ENCODE measurements at places on chromosomes 3 and 15.

GRCh38 chr3:195195321-195196209, 75.4 kb downstream of the XXYLT1 start:
- DNase-seq, result peak; percentile 94

DNA sequence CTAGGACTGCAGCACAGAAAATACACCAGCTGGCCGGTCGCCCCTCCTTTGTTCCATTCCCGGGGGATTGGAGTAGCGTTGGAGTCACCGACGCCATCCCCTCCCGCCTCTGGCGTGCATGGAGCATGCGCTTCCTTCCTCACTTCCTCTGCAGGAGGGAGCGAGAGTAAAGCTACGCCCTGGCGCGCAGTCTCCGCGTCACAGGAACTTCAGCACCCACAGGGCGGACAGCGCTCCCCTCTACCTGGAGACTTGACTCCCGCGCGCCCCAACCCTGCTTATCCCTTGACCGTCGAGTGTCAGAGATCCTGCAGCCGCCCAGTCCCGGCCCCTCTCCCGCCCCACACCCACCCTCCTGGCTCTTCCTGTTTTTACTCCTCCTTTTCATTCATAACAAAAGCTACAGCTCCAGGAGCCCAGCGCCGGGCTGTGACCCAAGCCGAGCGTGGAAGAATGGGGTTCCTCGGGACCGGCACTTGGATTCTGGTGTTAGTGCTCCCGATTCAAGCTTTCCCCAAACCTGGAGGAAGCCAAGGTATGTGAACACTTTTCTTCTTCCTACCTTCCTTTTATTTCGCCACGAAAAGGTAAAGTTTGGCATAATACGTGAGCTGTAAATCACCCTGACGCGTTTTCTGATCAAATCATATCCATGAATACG, at the start of gene SCG3:
SCG3 (plus strand) TSS at position 201 of the 661 bp plus-strand sequence; CDS start at position 454, 253 bp downstream.
- peak; percentile 87 for DNase-seq

- DNase-seq, result no peak
Measured at GRCh38 chr15:67943475-67943874, 103.6 kb upstream of the RNU6-1 start.

GRCh38 chr3:167733961-167734497, 663 bp downstream of the PDCD10 start:
- DNase-seq, result peak; percentile 47

DNA sequence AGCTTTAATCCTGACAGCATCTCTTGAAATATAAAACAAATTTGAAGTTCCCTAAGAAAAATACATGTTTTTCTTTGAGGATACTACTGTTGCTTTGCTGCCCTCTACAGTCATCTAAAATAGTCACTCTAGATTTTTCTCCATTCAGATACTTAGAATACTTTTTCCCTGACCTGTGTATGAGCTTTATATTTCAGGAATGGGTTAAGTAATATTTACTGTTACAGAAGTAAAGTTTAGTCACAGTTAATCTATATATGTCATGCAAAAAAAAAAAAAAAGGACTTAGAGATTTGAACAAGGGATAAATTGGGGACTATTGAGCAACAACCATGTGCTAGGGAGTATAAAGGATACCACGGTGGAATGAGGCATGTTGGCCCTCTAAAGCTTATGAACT, 8.8 kb downstream of the NECTIN3 start:
- peak; percentile 11 for DNase-seq

GRCh38 chr3:190596349-190597285, 82.7 kb downstream of the IL1RAP start:
- DNase-seq, result no peak

DNA sequence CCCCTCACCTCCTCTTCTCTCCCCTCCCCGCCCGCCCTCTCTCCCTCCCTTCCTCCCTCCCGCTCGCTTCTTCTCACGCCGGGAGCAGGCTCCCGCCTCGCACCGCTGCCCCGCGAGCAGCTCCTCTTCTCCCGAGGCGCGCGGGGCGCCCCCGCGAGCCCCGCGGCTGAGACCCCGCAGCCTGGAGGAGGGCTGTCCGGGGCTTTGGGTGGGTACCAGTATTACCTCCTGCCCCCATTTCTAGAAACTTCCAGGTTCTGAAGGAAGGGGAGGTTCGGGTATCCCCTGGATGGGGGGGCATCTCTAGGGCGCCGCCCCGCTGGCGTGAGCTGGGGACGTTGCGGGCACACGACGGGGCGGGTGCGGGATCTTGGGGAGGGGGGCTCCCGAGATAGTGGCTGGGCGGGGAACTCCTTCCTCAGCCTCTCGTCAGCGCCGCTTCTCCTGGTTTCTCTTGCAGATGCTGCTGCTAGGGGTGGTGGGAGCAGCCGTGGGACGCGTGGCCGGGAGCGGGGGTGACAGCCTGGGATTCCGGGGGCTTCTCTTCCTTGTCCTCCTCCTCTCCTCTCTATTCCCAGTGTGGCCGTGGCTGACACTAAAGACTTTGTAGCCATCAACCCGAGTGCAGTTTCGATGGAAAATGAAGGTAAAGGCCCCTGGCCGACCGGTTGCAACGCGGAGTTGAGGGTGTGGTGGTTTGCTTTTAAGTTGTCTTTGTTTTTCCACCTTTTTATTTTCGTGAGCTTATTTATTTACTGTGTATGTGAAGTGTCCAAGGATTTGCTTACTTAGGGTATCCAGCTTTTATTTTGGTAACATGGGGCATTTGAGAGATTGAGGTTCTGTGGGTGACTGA, 474 bp downstream of the ATP2C1 start:
- DNase-seq, result peak; percentile 79

DNA sequence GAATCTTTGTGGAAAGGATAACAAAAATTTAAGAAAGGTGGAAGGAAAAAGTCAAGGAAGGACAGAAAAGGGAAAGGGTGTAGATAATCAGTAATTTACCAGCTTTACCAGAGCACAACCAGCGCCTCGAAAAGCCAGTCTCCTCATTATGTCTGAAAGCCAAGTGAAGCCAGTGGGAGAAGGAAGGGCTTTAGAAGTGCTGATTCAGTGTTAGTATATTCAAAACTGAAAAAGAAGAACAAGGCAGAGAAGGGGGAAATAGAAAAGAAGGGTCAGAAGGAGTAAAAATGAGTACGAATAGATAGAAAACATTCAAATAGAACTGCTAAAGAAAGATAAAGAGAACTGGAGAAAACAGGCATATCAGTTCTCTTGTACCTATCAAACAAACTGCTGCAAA, 4.1 kb downstream of the PBRM1 start:
- no peak for DNase-seq

DNA sequence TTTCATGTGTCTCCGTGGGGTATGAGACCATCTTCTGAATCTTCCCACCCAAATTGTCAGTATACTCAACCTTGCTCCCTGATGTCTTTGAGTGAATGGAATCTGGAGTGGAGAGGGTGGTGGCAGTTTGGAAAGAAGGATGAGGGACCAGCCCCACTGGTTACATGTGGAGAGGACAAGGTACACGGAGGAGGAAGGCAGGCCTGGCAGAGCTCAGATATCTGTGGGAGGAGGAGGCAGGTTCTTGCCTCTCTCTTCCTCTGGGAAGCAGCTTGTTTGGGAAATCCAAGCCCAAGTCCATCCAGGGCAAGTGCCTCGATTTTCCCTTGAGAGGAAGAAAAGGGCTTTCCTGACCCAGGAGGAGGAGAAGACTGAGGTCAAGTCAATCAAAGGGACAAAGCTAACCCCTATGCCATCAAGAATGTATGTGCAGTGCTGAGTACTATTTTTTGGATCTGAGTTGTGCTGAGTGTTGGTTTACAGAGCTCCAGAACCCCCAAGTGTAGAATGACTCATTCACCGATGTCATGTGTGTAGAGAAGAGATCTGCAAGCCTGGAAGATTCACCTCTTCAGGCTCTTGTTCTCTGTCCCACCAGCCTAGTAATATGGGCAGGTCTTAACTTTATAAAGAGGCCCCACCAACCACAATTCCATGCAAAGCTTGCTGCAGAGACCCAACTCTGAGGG, 19.8 kb upstream of the LOXL1 start:
- no peak for DNase-seq

DNA sequence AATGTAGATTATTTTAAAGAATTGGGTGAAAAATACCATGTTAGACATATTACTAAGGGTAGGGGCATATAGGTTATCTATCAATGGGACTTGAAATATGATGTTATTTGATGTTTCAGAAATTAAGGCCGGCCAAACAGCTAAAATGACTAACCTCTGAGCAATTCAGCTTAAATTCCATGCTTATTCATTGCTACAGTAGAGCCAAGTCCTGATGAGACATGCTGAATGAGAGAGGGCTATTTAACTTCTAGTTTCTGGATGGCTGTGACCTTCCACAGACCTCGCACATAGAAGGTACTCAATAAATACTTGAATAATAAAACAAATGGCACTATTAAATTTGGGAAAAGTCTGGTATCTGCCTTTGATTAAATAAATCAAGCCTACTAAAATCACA, 175.6 kb upstream of the WNT5A start:
- DNase-seq, result no peak

GRCh38 chr3:106323586-106323985, 454.8 kb upstream of the CBLB start:
- DNase-seq, result no peak

GRCh38 chr3:107045791-107046190, 331.4 kb upstream of the CCDC54 start:
- DNase-seq, result no peak

GRCh38 chr3:161413127-161413854, 42.0 kb upstream of the SPTSSB start:
- DNase-seq, result no peak

- no peak for DNase-seq
Measured at GRCh38 chr3:149816986-149817385, 4.0 kb downstream of the RNF13 start.

DNA sequence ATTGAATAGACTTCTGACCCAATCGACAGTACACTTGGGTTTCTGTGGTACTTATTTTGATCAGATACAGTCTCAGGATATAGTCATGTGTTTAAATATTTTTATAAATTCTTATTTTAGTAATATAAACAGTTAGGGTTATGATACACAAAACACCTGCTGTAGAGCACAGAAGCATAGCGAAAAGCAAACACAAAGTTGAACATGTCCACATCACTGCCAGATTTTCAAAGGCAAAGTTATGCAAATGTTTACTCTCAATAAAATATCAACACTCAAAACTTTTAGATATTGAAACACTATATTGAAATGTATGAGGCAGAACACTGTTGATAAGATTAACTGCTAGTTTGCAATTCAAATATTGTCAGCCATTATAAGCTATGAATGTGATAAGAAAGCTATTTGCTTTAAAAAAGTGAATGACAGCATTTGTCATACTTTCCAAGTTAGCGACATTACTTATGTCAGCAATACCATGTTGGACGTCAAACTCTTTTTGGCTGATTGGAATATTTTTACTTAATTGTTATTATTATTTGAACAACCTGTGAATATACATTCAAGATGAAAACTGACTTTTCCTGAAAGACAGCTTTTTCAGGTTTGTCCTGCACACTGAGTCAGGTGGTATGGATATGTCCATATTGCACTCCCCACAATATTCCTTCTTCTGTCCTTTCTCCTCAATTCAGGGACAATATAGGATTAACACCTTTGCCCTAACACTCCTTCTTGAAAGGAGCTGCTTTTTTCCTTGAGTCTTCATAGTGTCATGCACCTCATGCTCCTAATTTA, 367.1 kb downstream of the EPHA3 start:
- no peak for DNase-seq

GRCh38 chr3:38297947-38298711, 16.0 kb downstream of the SLC22A14 start:
- DNase-seq, result no peak

GRCh38 chr3:31790193-31791089, 190.6 kb downstream of the OSBPL10 start:
- DNase-seq, result no peak
